Stimulated activated CD8-positive, alpha-beta memory T cell treated with anti-CD3 and anti-CD28 coated beads, Interleukin-4, amount 100 ng/mL, for 4 hours (primary cell): ENCODE measurements at places on chromosomes 11 and 22.

GRCh38 chr11:2728663-2729332, 29.0 kb upstream of the KCNQ1OT1 start:
- DNase-seq, result no peak

DNA sequence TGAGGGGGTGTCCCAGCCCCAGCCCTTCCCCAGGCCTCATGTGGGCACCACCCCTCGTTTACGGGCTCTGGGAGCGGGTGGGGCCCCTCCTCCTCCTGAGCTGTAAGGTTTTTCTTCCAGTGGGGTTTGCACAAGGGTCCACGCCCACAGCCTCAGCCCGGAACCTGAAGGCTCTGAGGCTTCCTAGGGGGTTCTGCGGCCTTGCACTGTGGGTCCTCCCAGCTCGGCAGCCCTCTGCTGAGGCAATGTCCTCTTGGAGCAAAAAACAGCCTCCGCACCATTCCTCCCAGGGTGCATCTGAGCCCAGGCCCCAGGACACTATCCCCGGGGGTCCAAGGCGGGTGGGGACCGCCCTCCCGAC, 14.1 kb downstream of the H19 start:
- DNase-seq, result no peak

- no peak for DNase-seq
Measured at GRCh38 chr11:14969901-14970323, 2.2 kb downstream of the CALCA start.

DNA sequence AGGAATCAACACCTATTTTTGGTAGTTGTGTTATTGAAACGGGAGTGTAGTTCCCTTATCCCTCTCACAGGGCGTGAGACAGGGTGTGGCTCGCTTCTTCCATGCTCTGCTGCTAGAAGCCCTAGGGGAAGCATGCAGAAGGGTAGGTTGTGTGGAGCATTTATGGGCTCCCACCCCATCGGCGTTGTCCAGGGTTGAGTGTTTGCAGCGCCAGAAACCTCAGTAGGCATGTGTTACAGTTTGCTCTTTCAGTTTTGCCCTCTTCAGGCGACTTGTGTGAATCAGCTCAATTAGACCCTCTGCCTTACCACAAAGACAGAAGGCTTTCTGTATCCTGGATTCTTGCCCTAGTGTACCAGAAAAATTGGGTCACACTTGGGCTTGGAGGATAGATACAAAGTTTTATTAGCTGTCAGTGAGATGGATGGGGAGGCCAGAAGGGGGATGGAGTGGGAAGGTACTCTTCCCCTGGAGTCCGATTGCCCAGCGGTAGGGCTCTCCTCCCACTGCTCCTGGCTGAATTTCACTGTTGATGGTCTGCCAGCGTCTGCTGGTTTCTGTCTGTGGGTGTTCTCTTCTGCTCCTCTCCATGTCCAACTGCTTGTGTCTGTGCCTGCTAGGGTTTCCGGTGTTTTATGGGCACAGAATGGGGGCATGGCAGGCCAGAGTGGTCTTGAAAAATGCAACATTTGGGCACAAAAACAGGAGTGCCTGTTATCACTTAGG, 358.3 kb upstream of the CTSC start:
- DNase-seq, result no peak

GRCh38 chr11:30445056-30445455, 122.2 kb downstream of the ARL14EP start:
- DNase-seq, result no peak

GRCh38 chr22:32206774-32207758, 2.2 kb upstream of the RFPL2 start:
- DNase-seq, result no peak

GRCh38 chr11:120024586-120024985, 113.3 kb downstream of the TRIM29 start:
- no peak for DNase-seq

GRCh38 chr11:17428925-17429324, 40.5 kb upstream of the KCNJ11 start:
- no peak for DNase-seq

GRCh38 chr11:65516135-65516968, 8.5 kb upstream of the SCYL1 start:
- no peak for DNase-seq

- DNase-seq, result no peak
Measured at GRCh38 chr11:101011881-101012280, 117.7 kb downstream of the PGR start.

DNA sequence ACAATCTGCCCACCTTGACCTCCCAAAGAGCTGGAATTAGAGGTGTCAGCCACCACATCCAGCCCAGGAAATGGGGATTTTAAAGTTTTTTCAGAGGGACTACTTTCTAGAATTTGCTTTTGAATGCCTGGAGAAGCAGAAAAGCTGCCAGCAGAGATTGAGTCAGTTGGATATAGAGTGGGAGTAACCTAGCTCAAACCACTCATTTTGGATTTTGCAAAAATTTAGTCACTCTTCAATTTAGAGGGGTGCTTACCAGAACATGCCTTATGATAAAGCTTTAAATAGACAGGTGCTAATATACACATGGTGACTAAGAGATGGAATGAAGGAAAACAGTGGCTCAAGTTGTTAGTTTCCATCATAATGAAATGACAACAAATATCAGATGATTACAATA, 26.5 kb upstream of the PSMA1 start:
- no peak for DNase-seq

- no peak for DNase-seq
Measured at GRCh38 chr11:72524711-72525110, 90.4 kb upstream of the CLPB start.

- DNase-seq, result no peak
Measured at GRCh38 chr11:9462172-9462799, 1.5 kb downstream of the ZNF143 start.

GRCh38 chr11:68905421-68906360, 2.0 kb downstream of the IGHMBP2 start:
- no peak for DNase-seq

GRCh38 chr11:65927904-65928397, 8.7 kb downstream of the DRAP1 start:
- DNase-seq, result peak; percentile 56

GRCh38 chr22:44709881-44710392, 7.9 kb downstream of the PRR5 start:
- peak; percentile 21 for DNase-seq

GRCh38 chr11:4643076-4643475, 706 bp upstream of the OR51E1 start:
- DNase-seq, result no peak

- DNase-seq, result no peak
Measured at GRCh38 chr11:90288212-90288821, 65.5 kb upstream of the CHORDC1 start.

- DNase-seq, result no peak
Measured at GRCh38 chr11:130629039-130629438, 180.6 kb downstream of the ADAMTS15 start.

DNA sequence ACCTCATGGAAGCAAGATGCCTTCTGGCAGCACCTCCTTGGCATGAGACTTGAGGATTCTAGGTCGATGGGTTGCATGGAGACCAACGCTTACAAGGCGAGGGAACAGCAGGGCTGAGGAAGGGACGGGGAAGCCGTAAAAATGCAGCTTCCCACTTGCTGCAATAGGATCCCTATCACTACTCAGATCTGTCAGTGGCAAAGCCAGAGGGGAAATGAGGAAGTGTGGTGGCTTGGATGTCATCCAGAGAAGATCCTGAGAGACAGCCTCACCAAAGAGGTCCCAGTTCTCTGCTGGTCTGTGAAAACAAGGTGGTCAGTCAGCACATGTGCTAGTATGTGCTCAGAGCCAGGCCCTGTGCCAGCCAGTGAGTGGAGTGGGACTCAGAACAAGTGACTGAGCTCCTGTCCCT, 22.2 kb downstream of the CYB5R2 start:
- no peak for DNase-seq

DNA sequence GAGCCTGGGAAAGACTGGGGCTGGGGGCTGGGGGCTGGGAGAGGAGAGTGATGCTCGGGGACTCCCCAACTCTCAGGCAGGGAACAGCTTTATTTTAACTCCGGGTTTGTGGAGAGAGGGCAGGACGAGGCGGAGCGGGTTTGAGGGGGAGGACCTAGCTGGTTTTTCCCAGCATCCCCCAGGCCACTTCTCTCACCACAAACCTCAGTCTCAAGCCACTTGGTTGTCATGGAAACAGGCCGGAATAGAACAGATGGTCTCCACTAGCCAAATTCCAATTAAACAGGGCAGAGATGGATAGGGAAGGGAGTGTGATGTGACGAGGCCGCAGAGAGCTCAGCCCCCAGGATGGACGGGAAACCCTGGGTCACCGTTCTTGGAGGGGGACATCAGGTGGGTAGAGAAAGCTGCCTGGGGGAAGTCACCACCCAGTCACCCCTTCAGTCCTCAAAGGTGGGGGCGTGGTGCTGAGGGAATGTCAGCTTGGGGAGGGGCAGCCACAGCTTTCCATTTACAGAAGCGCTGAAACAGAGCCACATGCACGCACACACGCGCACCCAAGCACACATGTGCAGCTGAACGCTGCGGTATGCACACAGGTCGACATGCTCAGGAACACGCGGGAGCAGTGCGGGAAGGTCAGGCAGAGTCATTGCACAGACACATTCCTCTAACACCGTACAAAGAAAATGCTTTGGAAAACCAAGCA, 19.2 kb downstream of the NECTIN1 start:
- no peak for DNase-seq

DNA sequence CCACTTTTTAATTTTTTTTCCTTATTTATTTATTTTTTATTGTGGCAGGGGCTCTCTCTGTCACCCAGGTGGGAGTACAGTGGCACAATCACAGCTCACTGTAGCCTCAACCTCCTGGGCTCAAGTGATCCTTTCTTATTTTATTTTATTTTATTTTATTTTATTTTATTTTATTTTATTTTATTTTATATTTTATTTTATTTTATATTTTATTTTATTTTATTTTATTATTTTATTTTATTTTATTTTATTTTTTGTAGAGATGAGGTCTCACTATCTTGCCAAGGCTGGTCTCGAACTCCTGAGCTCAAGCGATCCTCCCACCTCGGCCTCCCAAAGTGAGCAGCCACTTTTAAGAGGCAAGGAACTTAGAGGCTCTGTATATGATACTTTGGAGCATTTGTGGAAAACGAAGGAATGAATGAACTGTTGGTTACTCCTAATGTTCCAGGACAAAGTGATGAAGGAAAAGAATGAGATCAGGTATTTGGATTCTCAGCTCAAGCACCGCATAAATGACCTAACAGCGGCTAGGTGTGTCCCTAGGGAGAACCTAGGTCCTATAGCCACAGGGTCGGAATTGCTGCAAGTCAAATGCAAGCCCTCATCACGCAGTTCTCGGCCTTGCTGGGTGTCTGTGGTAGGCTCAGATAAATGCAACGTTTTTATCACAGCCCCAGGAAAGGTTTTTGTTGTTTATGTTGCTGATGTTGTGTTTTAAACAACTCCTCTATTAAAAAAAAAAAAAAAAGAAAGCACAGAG, 36.5 kb downstream of the ASCL2 start:
- no peak for DNase-seq

DNA sequence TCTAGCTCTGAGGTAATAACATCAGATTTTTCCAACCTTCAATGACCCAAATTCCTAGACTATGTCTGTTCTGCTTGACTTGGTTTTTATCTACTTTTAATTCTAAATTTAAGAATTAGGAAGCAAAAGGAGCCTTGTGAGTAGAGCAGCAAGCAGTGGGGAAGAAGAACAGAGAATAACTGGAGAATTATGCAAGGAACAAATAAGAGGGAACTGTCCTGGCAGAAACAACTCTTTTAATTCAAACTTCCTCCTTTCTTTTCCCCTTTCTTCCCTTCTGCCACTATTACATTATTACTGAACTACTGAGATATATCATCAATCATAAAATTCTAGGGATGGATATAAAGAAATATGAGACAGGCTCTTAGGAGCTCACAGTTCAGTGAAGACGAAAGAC, 276.1 kb downstream of the SBF2 start:
- no peak for DNase-seq

GRCh38 chr22:27417421-27417814, 384.1 kb downstream of the MN1 start:
- DNase-seq, result no peak

DNA sequence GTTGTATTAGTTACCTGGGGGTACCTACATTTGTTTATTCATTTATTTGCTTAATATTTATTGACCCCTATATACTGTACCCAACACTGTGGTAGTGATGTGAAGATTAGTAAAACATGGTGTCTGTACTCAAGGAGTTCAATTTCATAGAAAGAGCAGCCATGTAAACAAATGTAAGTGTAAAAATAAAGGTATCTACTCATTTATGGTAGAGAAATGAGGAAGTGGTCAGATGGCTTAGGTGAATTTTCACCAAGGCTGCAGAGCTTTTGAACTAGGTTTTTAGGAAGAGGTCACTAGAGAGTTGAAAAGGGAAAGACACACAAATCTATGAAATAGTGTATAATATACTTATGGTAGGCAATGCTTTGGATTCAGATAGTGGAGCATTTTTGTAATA, 11.1 kb downstream of the CTR9 start:
- no peak for DNase-seq

GRCh38 chr22:20399866-20400605, 6.1 kb downstream of the ZNF74 start:
- no peak for DNase-seq

GRCh38 chr11:11871991-11872401, 30.2 kb downstream of the USP47 start:
- no peak for DNase-seq
